ENCODE measurements at places on chromosomes 2 and 18.

DNA sequence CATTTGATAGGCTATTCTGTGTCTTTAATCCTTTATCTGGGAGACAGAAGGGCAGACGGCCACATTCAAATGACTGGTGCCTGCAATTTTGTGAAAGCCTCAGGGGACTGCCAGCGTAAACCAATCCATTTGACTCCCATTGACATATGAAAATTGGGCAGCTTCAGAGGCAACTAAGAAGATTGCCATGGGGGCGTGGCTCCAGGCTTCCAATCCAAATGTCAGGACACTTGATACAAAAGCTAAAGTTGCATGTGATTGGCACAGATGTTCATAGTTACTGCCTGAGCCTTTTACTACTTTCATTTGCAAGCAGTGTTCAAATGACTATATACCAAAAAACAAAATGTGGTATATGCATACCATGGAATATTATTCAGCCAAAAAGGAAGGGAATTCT lies 42.0 kb downstream of the SPC25 start:
- peak; percentile 30 for DNase-seq

DNA sequence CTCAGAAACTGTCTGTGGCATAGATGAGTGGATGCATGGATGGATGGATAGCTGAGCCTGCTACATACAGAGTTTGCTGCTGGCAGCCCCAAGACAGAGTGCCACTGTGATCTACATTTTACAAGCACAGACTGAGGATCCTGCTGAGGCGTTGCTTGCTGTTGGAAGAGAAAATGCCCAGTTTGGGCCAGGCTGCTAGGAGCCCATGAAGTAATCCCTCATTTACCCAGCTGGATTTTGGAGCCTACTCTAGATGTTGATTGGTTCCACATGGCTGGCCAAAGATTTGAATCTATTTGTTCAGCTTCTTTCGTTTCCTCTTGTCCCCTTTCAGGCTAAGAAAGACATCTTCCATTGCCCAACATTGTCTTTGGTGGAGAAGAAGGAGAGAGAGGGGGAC lies 261.3 kb downstream of the CLIP4 start:
- DNase-seq = no peak

DNA sequence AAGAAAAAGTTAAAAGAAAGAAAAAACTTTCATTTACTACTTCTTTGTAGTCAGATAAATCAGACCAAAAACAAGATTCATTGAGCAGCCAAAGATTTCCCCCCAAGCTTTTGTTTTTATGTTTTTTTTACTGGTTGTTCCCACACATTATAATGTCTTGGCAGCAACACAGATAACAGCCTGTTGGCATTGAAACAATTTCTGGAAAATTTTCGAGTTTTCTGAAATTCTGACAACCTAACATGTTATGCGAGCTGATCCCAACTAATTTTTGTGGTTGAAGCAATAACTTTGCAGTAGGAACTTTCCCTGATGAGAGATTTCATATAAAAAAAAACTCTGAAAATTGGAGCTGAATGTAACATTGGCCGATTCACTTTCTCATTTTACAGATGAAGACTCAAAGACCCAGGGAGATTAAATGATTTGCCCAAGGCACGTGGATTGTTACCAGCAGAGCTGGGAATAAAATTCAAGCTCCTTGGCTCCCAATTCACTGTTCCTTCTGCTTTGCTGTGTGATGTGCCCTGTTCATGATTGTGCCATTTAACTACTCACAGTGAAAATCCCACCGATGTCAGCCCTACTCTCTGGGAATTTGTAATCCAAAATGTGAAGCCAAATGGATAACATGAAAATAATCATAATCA lies 167.5 kb downstream of the GRB14 start:
- DNase-seq = no peak

GRCh38 chr2:118844261-118845004 lies 3.0 kb downstream of the EN1 start:
- DNase-seq = no peak

DNA sequence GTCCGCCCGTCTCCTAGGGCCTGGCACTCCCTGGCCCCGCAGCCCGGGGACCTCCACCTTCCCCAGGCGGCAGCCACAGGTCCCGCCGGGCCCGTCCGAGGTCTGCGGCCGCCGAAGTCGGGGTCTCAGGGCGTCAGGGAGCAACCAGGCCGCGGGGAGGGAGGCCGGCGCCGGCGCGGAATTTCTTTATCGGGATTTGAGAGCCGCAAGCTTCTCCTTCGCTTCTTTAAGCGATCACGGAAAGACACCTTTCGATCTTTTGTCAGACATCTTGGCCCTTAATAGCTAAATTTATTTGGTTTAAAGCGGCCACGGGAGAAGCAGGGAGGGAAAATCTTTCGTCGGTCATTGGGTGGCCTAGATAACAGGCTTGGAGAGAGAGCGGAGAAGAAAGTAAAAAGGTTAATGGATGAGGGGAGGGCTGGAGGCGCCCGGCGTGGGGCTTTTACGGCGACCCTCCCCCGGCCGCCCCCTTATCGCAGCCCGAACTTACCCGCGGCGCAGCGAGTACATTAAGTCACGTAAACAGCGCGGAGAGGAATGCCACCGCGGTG lies 4.3 kb upstream of the GATA6 start:
- no peak for DNase-seq

DNA sequence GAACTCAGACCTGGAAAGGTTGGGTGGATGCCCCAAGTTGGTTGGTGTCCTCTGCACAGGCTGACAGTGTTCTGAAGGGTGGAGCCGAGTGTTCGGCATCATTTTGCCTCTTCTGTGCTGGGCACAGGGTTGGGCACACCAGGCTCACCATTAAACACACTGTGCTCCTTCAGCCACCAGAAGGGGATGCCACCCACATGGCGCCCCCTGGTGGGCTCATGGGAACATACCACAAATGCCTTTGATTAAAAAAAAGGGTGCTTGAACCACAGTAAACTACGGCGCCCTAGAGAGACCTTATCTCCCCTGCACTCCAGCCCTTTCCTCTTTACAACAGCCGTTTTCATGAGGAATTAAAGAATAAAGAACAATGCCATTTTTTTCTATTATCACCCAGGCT lies 89.4 kb downstream of the CELF4 start:
- peak; percentile 37 for DNase-seq

GRCh38 chr2:59277671-59278070 lies 1036.5 kb upstream of the FANCL start:
- peak; percentile 10 for DNase-seq

Measured in COR-L47 (cell line).